Effector CD8-positive, alpha-beta T cell (primary cell): ENCODE measurements at places on chromosomes 1 and 21.

- DNase-seq, result no peak
Observed at GRCh38 chr21:42929969-42930368, 4.5 kb upstream of the ERVH48-1 start.

GRCh38 chr1:12181568-12181967 lies 14.8 kb downstream of the TNFRSF1B start:
- DNase-seq, result no peak

DNA sequence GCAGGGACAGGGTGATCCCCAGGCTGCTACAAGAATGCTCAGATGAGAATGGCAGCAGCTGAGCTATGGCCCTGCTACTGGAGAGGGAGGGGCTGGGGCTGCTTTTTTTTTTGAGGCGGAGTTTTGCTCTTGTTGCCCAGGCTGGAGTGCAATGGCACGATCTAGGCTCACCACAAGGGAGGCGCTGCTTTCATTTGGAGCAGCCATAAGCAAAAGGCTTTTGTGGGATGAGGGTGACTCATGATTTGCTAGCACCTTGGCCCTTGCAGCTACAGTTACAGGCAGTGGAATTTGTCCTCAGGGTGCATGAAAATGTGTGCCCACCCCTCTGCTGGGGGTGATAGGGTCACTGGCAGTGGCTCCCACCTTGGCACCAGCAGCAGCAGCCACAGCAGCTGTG lies 32.4 kb upstream of the CYP4A22 start:
- DNase-seq, result no peak

- no peak for DNase-seq
Observed at GRCh38 chr1:202129453-202130296, 7.0 kb downstream of the GPR37L1 start.

DNA sequence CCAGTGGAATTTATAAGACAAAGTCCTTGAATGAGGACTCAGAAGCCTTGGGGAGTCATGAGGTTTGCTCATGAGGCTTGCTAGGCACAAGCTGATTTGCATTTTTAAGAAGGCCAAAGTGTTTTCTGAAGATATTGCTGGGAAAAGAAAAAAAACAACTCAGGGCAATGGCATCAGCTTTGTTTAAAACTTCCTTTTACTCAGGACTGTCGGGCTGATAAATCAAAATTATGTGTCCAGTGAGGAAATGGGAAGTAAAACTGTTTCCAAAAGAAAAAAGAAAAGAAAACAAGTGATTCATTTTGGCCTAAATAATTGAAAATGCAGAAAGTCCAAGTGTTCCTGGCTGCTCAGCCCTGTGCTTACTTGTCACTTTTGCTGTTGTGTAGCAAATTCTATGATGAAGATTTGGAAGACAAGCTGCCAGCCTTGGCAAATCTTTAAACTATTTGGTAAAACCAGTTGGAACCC lies 282.4 kb downstream of the HLX start:
- DNase-seq, result no peak

- DNase-seq, result no peak
Observed at GRCh38 chr1:160271025-160271424, 8.7 kb upstream of the DCAF8 start.

- DNase-seq, result no peak
Observed at GRCh38 chr21:46243960-46244361, 15.4 kb upstream of the LSS start.

GRCh38 chr1:101002551-101002950 lies 23.0 kb downstream of the DPH5 start:
- DNase-seq, result no peak

DNA sequence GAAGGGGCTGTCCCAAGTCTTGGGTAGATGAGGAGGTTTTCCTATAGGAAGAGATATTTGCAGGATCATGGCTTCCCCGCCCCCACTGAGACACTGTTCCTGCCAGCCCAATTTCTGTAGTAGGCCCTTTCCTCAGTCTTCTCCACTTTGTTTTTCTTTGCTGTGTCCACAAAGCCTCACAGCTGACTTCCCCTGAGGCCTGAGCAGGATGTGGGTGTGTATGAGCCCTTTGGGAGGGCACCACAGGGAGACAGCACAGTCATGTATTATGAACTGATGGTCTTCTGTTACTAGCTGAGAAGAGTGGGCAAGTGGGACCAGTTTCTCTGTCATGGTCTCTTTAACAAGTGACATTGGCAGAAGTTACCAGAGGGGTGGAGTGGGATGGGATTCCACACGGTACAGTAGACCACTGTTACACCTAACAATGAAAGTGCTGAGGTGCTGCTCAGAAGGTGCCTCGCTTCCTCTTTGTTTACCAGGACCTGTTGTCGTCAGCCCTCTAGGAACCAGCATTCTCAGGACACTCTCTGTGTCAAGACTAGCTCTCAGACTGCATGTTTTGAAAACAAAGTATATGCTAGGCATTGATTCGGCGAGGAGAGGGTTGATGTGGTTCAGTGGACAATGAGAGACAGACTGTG lies 253.8 kb upstream of the HOOK1 start:
- no peak for DNase-seq

DNA sequence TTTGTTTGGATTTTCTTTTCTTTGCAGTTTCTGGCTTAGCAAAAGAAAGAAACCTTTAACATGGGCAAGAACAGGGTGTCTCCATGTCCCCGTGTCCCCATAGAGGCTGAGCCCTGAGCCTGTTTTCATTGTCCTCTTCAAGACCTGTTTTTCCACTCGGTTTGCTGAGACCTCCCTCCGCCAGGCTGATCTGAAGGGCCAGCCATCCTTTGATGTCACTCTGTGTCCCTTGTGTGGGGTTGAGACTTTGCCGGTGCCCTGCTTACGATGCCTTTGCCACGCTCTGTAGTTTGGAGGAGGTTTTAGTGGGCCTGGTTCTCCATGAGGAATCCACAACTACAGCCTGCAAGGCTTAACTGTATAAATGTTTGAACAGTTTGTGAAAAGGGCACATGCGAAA lies 23.8 kb downstream of the IFNGR2 start:
- DNase-seq, result no peak

GRCh38 chr1:244095529-244095911 lies 44.4 kb downstream of the ZBTB18 start:
- no peak for DNase-seq

DNA sequence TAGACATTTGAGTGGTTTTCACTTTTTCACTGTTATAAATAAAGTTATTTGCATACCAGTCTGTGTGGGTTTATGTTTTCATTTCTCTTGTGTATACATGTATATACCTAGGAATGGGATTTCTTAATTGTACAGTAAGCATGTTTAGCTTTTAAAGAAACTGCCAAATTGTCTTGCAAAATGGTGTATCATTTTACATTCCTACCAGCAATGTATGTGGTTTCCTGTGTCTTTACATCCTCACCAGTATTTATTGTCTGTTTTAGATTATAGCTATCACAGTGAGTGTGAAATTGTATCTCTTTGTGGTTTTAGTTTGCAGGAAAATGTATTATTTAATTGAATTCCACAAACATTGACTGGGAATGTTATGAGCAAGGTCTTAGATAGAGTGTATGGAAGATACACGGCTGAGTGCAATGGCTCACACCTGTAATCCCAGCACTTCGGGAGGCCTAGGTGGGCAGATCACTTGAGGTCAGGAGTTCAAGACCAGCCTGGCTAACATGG lies 57.3 kb downstream of the MACF1 start:
- no peak for DNase-seq

DNA sequence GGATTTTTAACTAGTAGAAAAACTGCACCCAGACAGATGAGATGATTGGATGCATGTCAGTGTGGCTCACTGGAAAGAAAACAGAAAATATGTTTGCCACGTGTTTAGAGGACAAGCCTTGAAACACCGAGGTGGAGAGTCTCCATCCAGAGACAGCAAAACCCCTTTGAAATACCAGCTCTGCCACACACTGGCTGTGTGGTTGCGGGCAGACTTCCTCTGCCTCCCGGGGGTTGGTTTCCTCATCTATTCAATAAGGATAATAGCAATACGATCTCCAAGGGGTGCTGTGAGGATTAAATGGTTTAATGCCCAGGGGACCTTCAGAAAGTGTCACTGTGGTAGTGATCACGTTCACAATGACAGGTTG lies 67.2 kb upstream of the PARP1 start:
- no peak for DNase-seq

GRCh38 chr1:225998560-225999226 lies 450 bp downstream of the SDE2 start:
- no peak for DNase-seq

DNA sequence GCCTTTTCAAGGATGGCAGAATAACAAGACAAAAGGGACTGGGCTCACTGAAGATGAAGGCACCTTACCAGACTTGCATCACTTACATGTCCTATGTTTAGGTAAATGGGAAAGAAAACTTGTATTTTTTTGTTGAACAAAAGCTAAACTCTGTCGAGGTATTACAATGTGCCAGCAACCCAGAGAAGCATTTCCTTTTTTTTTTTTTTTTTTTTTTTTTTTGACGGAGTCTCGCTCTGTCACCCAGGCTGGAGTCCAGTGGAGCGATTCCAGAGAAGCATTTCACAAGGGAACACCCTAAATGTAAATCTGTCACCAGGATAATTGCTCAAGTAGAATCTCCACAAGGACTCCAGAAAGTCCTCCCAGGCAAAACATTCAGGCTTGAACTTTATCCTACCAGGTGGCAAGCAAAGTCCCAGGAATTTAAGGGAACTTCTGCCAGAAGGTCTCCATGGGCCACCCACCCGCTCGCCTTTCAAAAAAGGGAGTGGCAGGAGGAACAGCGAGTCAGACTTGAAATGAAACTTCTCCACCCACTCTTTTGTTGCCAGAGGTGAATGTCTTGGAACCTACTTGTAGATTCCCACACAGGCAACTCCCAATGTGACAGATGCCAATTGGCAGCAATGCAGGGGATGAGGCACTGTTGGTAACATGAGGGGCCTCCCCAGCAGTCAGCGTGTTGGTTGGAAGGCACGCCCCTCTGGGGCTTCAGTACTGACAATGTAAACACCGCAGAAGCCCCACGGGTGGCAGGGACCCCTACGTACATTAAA lies 125.0 kb downstream of the TIAM1 start:
- DNase-seq, result no peak

GRCh38 chr1:232388363-232388762 lies 241.6 kb downstream of the SIPA1L2 start:
- no peak for DNase-seq

GRCh38 chr1:229088711-229089110 lies 182.2 kb upstream of the RAB4A start:
- DNase-seq, result no peak

DNA sequence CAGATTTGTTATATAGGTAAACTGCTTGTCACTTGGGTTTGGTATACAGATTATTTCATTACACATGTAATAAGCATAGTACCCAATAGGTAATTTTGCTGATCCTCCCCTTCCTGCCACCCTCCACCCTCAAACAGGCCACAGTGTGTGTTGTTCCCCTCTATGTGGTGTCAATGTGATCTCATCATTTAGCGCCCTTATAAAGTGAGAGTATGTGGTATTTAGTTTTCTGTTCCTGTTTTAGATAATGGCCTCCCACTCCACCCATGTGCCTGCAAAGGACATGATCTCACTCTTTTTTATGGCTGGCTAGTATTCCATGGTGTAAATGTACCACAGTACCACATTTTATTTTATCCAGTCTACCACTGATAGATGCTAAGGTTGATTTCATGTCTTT lies 522.1 kb upstream of the LRRC7 start:
- DNase-seq, result no peak

DNA sequence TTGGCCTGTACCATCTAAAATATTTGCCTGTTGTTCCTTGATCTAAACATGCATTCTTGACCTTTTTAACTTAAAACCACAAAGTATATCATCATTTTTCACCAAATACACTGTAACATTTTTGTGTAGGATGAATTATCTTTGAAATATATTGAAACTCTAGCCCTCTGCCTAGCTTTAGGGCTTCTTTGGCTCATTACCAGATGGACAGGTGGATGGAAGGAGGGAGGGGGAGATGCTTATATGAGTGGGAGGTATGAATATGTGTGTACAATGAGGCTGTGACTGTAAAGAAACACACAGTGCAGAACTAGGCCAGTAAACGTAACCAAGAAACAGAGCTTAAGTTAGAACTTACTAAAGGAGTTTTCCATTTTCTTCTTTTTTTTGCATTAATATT lies 118.5 kb downstream of the ESRRG start:
- DNase-seq, result no peak

- no peak for DNase-seq
Observed at GRCh38 chr1:9767964-9768668, 55.6 kb downstream of the CLSTN1 start.

GRCh38 chr1:204094313-204094729 lies 21.4 kb downstream of the SOX13 start:
- DNase-seq, result no peak

DNA sequence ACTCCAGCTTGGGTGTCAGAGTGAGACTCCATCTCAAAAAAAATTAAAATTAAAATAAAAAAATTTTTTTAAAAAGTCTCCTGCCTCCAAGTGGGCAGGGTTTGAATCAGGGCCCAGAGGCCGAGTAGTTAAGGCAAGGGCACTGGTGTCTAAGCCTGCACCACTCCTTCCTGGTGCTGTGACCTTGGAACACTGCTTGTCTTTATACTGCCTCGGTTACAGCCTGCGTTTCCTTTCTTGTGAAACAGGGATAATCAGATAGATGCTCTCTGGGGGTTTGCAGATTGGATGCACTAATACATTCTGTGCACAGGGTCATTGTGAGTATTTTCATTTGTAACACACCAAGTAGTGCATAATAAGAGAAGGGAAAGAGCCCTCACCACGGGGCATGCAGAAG lies 58.4 kb upstream of the EFHD2 start:
- no peak for DNase-seq

DNA sequence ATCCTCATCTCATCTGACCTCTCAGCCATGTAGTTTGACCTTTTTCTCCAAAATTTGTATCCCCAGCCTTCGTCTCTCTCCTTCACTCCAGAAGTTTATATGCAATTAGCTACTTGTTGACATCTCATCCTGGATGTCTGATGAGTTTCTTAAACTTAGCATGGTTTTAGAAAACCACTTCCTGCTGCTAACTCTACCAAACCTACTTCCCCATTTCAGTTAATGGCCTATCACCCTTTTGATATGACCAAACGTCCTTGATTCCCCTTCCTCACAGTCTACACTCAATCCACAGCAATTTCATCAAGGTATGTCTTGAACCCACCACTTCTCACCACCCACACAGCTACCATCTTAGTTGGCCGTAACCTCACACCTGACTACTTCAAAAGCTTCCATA lies 121.9 kb downstream of the LRRC40 start:
- no peak for DNase-seq
